ENCODE measurements at places on chromosomes 4 and X.

GRCh38 chrX:110734894-110735541, 60.6 kb downstream of the CHRDL1 start:
- DNase-seq, result no peak

DNA sequence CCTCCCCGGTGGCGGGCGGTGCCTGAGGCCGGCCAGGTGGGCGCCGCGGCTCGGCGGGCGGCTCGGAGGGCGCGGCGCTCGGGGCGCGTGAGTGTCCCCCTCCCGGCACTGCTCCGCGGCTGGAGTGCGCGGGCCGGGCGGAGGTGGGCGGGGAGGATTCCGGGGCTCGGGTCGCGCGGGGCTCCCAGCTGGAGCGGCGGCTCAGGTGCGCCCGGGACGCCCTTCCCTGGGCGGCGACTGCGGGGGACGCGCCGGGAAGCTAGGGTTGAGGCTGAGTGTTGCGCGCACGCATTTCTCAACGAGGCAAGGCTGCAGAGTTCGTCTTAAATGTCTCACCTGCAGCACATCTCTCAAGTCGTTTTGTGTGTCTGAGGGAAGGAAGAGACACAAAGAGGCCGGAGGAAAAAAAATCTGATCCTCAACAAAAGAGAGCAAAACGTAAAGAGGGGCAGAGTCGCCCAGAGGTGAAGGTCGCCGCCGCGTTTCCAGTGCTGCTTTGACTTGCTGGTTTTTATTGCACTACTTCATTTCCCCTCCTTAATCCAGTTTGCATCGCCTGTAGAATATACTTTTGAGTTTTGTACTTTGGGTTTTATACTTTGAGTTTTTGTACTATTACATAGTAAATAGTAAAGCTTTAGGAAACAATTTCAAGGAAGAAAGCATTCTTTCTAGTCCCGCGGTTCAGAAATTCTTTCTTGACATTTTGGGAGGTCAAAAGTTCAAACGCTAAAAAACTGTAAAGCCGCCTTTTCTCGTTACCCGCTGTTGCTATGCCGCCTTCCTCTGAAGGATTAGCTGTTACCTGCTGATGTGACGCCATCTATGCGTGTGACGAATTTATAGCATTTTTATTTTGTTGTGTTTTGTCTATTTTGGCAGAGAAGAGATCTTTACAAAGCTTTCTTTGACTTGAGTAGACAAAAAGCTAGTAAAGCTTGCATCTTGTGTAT, 106.5 kb upstream of the STOX2 start:
- no peak for DNase-seq

DNA sequence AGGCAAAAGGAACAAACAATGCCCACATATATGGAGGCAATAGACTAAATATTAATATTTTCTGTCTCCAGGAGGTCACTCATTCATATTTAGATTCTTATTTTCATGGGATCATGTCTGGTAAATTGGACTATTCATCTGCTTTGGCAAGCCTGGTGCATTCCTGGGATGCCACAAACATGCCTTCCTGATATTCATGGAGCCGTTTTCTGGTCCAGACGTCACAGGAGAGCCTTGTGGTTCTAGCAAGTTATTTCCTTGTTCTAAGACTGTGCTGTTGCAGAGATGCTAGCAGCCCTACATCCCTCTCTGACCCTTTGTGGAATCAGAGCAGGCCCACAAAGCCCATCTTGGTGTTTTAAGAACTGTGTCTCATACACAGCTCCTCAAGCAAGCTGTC, 16.1 kb upstream of the EXOSC9 start:
- no peak for DNase-seq

- no peak for DNase-seq
Observed at GRCh38 chr4:75306506-75306905, 207.7 kb downstream of the RCHY1 start.

GRCh38 chrX:12497832-12498591, 293.2 kb upstream of the PRPS2 start:
- DNase-seq, result no peak

DNA sequence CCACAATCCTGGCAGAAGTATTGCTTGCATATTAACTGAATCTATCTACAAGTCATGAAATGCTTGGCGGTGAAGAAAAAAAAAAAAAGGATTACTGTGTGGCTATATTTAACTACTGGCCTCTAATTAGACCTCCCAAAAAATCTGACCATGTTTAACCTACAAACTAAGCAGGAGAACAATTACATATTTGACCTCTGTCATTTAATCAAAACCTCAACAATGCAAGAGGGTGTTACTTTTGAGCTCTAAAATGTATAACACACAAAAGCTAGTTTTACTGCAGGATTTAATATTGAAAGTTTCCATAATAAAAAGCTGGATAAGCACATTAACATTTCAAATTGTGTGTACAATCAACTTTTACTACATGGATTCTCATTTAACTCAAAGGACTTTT, 1.5 kb downstream of the ITM2A start:
- DNase-seq, result no peak

DNA sequence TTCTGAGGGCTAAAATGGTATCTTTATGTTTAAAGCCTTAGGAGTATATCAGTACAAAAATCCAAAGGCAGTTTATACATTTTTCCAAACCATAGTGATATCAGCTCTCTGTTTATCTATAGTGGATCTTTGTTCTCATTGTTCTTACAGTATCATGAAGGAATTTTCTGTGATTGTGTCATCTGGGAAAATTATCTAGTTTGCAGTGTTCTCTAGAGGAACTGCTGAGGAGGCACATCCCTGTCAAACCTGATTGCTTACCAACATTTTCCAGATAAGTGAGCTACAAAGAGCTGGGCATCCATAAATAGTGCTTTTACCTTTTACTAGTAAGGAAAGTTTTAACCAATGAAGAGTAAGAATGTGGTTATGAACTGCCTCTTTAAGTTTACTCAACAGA, 44.9 kb upstream of the SLC25A31 start:
- DNase-seq, result no peak

DNA sequence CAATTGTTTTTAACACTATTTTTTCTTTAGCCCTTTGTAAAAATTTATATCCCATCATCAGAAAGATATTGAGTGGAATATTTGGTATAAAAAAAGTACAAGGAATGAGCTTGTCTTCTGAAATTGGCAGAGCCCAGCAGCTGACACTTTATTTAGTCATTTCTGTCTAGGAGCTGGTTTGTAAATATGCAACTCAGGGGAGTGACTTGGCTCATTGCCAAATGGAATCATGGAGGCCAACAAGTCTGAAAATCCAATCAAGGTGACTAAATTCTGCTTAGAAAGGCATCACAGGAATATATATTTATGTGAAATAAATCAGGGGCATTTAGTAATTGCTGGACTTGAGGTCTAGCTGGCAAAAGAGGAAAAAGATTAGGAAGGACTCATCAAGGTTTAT, 74.4 kb downstream of the OTC start:
- no peak for DNase-seq

- DNase-seq, result no peak
Observed at GRCh38 chr4:42786350-42787078, 106.0 kb upstream of the GRXCR1 start.

DNA sequence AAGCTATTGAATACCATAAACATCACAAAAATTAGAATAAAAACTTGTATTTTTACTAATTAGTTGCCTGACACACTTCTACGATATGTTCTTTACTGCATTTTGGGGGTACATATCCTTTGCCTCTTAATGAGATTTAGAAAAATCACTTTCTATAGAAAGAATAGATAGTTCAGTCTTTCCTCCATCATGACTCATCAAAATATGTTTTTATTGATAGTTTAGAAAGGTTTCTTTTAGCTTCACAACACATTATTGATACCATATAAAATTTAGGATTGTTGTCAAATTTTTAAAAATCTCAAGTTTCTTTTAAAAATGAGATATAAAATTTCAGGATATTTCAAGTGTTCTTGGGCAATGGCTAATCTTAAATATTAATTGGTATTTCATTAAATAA, 74.5 kb upstream of the NOCT start:
- no peak for DNase-seq

- DNase-seq, result no peak
Observed at GRCh38 chrX:153723351-153724251, 586 bp downstream of the BCAP31 start.

DNA sequence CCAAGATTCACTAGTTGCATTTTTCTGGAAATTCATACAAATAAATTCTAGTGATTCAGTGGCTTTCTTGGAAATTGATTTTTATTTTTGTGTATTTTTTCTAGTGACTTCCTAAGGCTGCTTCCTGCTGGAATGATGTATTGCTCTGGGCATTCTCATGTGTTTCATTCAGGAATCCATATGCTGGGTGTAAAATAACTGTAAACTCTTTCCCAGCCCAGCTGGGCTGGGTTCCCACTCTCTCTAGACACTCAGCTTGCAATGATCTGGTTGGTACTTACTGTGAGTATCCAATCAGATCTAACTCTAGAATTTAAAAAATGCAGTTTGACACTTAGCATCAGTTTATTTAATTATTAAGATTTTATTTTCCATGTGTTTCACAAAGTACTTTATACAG, 882.2 kb downstream of the STIM2 start:
- no peak for DNase-seq

DNA sequence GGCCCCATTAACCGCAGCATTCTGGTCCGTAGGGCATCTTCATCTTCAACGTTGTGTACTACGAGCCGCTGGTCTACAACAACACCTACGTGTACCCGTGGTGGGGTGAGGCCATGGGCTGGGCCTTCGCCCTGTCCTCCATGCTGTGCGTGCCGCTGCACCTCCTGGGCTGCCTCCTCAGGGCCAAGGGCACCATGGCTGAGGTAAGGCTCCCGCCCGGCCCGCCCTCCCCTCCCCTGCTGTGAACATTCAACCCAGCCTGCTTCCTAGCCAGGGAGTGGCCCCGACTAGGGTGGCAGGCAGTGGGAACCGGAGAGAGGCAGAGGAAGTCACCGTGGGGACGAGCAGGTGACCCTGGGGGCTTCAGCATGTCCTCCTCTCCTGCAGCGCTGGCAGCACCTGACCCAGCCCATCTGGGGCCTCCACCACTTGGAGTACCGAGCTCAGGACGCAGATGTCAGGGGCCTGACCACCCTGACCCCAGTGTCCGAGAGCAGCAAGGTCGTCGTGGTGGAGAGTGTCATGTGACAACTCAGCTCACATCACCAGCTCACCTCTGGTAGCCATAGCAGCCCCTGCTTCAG, 7.1 kb downstream of the SLC6A8 start:
- no peak for DNase-seq

DNA sequence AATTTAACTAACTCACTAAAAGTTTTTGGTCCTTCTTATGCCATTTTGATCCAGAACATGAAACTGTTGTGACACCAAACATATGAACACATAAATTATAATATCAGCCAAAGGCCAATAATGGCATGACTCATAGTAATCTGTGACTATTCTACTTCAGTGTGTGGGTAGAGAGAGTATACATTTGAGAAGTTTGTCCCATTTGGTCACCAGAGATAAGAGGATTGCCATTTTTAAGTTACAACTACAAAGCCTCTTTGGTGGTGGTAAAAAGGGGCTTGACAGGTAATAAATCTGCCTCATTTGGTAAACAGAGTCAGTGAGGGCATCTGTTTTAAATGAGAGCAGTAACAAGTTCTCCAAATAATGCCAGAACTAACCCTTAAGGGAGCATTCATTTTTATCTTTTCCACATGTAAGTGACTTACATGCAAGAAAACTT, 117.9 kb downstream of the TBC1D19 start:
- DNase-seq, result no peak

DNA sequence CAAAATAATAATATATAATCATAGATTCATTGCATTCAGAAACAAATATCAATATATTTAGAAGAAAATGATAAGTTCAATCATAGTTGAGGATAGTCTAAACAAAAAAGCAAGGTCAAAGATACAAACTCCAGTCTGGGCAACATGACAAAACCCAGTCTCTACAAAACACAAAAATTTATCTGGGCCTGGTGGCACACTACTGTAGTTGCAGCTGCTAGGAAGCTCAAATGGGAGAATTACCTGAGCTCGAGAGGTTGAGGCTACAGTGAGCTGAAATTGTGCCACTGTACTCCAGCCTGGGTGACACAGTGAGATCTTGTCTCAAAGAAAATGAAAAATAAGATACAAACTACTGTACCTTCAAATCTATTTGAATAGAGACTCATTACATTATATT, 52.7 kb upstream of the ANXA10 start:
- DNase-seq, result no peak

- no peak for DNase-seq
Observed at GRCh38 chr4:95066050-95066449, 308.3 kb downstream of the BMPR1B start.

- DNase-seq, result no peak
Observed at GRCh38 chr4:81516241-81516640, 44.5 kb upstream of the RASGEF1B start.

DNA sequence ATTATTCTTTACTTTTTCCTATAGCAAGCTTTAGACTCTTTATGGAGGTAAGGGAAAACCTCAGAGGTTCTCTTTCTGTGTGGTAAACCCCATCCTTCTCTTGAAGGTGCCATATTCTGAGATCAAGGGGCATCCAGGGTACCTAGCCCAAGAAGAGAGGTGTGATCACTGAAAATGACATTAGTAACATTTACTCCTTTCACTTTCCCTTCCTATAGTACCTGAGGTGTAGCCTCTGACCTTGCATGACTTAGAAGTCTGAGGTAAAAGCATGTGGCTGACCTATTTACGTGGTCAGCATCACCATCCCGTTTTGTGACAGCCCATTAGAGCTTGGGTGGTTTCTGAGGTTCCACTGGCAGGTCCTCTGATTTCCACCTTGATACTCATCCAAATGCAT, 25.7 kb downstream of the SGMS2 start:
- no peak for DNase-seq

GRCh38 chr4:182918791-182919302, 1.7 kb upstream of the DCTD start:
- DNase-seq, result peak; percentile 57

- no peak for DNase-seq
Observed at GRCh38 chr4:146510942-146511341, 10.8 kb downstream of the SLC10A7 start.

- peak; percentile 47 for DNase-seq
Observed at GRCh38 chr4:6546681-6547447, 28.1 kb upstream of the MAN2B2 start.

DNA sequence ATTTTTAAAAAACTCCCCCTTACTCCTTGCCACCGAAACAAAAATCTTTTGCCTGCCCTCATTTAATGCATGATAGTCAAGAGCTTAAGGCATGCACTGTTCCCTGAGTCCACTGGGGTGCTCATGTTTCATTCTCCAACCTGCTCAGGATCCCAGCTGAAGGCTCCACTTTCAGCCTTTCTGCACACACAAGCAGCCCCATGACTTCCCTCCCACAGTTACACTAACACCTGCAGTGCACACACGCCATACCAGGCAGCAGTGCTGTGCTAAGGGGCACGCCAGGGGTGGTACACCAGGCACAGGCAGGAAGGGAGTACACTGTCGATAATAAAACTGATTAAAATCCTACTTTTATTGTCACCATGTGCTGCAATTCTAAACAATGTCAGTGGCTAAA, 385.2 kb downstream of the BMPR1B start:
- no peak for DNase-seq

DNA sequence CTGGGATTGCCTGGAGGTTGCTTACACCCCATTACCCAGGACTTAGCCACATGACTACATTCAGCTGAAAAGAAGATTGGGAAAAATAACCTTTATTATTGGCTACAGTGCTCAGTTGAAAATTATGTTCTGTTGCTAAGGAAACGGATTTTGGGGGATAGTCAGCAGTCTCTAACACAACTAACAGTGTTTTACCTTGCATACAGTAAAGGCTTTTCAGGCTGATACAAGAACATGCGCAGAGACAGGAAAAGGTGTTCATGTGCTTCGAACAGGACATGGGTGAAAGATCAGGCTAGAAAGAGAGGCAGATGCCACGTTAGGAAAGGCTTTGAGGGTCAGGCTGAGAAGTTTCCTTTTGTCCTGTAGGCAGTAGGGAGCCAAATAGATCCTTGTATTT, 14.8 kb upstream of the RHOH start:
- no peak for DNase-seq

Measured in AML-193 (cell line).